ENCODE measurements at places on chromosomes 5 and 9.

DNA sequence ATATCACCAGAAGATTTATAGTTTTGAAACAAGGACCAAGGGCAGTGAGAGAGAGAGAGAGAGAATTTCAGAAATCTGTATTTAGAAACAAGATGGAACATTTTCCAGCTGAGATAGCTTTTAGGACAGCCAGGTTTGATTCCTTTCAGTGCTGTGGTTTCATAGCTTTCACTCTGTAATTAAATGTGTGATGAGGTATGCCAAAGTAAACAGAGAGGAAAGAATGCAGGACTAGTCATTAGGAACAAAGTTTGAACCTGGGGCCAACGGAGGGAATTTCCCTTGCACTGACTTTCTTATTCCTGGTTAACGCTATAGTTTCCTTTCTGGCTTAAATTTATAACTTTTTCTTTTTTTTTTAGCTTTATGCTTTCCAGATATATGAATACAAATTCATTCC, 10.0 kb upstream of the CCL28 start:
- DNase-seq: no peak

DNA sequence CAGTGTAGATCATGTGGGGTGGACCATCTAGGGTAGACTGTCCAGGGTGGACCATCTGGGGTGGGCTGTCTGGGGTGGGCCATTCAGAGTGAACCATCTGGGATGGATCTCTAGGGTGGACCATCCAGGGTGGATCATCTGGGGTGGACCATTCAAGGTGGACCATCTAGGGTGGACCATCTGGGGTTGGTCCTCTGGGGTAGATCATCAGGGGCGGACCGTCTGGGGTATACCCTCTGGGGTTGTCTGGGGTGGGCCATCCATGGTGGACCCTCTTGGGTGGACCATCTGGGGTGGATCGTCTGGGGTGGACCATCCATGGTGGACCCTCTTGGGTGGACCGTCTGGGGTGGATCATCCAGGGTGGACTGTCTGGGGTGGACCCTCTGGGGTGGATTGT, 64.3 kb downstream of the KCNT1 start:
- DNase-seq: no peak

- no peak for DNase-seq
Observed at GRCh38 chr5:32156635-32157034, 17.5 kb downstream of the GOLPH3 start.

- no peak for DNase-seq
Observed at GRCh38 chr5:163379298-163380155, 57.9 kb upstream of the CCNG1 start.

GRCh38 chr5:31478901-31479300, 53.0 kb downstream of the DROSHA start:
- no peak for DNase-seq

DNA sequence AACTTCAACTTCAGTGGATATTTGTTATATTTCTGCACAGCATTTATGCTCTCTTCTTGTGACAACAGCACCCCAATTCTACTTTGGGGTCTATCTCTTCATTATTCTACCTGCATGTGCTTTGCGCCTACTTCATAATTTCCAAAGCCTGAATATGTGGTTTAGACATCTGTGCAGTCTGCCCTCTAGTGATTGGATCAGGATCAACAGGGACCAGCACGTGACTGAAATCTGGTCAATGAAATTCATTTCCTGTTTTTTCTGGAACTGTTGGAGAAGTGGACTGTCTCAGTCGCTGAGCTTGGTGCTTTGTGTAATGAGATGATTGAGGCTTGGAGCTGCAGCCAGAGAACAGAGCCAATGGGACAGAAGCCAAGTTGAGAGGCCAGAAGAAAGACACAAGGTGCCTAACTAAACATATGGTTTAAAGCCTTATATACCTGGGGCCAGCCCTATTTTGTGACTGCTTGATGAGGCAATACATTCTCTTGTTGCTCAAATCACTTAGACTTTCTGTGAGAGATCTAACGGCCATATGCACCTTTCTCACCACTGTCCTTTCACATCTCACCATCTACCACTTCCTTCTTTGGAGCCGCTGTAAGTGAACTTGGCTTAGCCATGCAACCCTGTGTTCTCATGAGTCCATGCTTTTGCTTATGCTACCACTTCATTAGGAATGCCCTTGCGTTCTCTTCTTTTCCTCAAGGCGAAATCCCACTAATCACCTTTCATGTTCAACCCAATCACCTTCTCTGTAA, 68.8 kb upstream of the PPP2R2B start:
- DNase-seq: no peak

- DNase-seq: no peak
Observed at GRCh38 chr9:127128341-127129072, 6.1 kb upstream of the ANGPTL2 start.

DNA sequence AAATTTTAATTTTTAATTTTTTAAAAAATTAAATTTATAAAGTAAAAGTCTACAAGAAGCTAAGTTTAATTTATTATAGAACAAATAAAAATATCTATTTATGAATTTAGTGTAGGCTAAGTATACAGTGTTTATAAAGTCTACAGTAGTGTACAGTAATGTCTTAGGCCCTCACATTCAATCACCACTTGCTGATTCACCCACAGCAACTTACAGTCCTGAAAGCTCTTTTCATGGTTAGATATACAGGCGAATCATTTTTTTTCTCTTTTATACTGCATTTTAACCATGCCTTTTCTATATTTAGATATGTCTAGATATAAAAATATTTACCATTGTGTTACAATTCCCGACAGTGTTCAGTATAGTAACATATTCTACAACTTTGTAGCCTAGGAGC, 55.9 kb downstream of the PCSK1 start:
- no peak for DNase-seq

GRCh38 chr5:151223447-151224264, at the start of gene CCDC69:
TSS of gene CCDC69 (minus strand) at chr5:151224092. CDS start at chr5:151223970, 122 bp downstream.
- DNase-seq: peak; percentile 70

DNA sequence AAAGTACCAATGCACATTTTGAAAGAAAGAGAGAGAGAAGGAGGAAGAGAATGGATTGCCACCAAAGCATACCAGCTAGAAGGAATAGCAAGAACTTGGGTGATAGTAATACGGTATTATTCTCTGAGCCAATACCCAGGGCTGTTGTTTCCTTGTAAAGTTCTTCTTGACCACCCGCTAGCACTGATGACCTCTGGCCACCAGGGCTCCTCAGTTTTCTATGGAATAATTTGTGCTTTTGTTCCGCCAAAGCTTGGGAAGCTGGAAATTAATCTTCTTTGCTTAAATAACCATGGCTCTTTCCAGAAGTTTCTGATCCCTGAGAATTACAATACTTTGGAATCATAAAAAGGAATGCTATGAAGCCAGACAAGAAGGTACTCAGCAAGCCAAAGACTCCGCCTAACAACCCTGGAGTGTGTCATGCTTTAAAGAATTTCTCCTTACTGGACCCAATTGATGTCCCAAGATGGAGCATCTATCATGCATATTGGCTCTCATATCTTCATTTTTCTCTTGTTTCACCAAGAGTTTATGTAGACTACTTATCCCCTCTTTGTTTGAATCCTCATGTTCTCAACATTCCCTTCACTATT, 29.8 kb downstream of the OR2K2 start:
- DNase-seq: no peak

DNA sequence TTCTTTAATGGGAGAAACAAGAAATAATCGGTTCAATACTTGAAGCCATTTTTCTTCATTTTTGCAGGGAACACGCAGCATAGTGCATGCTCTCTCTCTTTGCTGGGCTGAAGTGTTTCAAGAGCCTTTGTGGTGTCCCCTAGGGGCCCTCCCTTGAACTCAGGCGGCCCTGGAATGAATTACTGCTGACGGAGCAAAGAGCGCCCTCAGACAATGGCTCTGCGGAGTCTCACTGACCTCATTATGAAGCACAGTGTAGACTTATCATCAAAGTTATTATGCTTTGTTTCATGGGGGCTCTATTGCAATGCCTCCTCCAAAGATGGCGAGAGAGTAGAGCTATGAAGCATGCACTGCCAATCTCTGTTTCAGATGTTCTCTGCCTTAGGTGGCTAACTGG, 64.8 kb upstream of the ADCY2 start:
- DNase-seq: no peak

- DNase-seq: no peak
Observed at GRCh38 chr9:36847781-36848673, 186.0 kb downstream of the PAX5 start.

DNA sequence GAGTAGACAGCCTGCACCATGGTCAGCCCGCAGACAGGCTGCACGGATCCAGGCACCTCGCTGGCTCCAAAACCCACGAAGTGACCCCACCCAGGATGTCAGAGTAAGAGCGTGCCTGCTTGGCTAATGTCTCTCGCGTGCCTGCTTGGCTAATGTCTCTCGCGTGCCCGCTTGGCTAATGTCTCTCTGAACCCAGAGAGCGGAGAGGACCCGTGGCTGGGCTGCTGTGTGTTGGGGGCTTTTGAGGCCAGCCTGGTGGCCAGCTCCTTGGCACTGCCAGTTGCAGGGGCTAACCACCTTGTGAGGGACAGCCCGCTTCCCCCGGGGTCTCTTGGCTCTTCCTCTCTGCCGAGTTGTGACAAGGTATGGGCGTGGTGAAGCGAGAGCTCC, 8.9 kb upstream of the RXRA start:
- no peak for DNase-seq

GRCh38 chr5:151719228-151720000, 32.7 kb upstream of the SPARC start:
- DNase-seq: peak; percentile 36

GRCh38 chr5:134411228-134411545, 494 bp downstream of the CDKN2AIPNL start:
- no peak for DNase-seq

GRCh38 chr5:1345876-1346626, 1.2 kb upstream of the CLPTM1L start:
- no peak for DNase-seq

Measured in activated CD4-positive, alpha-beta memory T cell treated with anti-CD3 and anti-CD28 coated beads for 36 hours (primary cell).